ENCODE measurements at places on chromosomes 2 and 18.
A peak's percentile ranks its signal among the peaks of the same experiment; 100 is the strongest.

DNA sequence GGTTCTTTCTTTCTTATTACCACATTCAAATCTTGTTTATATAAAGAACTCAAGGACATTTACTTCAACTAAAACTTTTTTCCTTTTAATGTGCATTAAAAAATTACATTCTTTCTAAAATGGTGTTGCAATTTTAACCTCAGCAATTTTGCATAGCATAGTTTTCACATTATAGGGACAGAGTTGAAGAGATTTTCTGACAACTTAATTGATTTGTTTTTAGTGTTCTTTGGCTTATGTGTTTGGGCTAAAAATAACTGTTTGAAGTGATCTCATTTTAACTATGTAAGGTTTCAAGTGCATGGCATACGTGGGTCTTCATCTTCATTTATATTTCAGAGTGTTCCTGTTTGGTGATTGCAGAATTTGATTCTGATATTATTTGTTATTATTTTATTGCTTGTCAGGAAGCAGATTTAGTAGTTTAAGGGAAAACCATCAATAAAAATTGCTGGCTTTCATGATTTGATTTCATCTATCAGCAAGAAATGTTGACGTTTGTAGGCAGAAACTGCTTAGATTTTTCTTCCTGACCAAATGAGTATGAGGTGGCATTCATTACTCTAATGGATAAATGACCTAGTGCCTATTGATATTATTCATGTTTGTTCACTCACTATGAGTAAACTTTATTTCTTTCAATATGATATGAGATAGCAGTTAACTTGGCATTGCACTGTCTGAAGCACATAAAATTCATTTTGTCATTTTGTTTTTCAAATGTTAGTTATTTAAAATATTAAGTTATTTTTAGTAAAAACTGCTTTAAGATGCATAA is 398.4 kb downstream of the NUP35 start:
- DNase-seq: no peak

DNA sequence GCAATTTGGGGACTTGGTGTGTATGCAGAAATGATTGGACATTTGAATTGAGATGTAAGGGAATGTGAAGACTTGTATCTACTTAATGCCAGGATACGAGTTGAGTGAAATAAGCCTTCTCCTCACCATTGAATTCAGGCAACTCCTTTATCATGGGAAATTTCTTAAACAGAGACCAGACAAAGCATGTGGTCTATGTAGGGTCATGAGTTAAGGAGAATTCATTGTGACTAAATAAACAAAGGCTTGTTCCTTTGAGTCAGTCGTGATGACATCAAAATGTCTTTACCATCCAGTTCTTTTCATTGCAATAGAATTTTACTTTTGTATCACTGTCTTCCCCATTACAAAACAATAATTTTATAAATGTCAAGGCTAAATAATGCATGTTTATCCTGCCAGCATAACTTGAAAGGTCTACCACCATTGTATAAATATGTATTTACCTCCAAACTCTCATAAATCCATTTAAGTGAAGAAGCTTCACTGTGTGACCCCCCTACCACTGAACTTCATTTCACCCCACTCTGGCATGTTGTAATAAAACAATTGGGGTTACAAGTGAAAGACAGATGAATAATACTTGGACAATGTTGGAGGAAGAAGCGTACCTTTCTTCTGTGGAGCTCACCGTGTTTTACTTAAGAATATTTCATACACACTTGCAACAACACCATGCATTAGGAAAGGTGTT is 149.4 kb downstream of the EPHA4 start:
- no peak for DNase-seq

DNA sequence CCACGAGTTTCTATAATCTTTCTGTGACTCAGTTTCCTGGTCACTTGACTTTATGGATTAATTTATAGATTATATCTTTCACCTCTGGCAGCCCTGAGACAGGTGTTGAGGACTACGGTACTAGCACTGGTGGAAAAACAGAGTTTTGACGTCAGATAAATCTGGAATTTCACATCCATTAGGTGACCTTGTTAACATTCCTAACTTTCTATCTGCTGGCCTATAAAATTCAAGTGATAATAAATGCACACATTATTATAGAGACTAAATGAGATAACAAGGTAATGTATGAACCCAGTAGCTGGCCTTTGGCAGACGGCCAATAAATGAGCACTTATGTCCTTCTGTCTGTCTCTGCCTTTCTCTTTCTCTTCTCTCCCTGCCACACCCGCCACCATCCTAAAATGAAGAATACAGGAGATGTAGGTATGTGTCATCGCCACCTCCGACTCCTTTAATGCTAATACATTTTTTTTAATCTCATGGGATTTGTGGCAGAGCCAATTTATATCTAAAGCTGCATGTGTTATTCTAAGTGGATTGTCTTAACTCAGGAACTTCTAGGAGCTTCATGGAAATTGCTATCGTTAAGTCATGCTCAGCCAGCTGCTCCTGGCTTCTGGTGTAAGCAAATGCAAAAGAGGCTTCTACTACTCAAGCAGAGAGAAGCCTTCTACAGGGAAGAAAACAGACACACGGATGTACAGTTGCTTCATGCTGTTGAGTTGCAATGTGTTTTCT is 2.3 kb downstream of the TM4SF20 start:
- DNase-seq: no peak

GRCh38 chr2:19171409-19171808 is 187.0 kb downstream of the OSR1 start:
- DNase-seq: no peak

DNA sequence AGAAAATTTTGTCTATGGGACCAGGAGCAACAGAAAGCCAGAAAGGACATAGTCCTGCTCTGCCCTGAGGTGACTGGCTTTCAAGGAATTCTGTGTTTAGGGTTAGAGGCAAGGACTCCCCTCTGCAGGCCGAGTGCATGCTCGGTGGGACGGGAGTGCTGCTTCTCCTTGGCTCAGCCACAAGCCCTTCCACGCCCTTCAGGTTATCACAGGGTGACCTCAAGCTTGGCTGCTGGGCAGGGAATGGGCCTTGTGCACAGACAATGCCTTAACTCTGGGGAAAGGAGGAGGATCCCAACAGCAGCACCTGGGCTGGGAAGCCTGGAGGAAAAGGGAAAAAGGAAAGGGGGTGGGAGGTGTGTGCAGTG is 32.8 kb downstream of the FAM178B start:
- DNase-seq: no peak

DNA sequence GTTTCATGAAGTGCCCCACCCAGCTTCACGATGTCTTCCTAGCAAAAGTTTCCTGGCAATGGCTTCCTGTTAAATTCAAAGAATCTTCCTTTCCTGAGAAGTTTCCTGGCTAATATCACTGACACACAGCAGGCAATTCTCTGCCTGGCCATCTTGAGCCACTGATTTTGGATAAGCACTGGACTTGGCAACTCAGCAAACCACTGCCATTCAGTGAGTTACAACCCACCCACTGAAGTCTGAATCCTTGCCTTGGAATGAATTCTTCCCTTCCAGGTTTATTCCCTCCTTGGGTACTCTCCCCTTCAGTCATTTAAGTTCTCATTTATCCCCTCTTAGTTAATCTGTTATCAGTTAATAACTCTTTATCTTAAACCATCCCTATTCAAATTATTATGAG is 426.0 kb downstream of the MBD2 start:
- no peak for DNase-seq

- DNase-seq: peak; percentile 14
Observed at GRCh38 chr18:48827291-48828193, 123.2 kb downstream of the SMAD7 start.

GRCh38 chr2:10846110-10846861 is 33.7 kb upstream of the PDIA6 start:
- no peak for DNase-seq

DNA sequence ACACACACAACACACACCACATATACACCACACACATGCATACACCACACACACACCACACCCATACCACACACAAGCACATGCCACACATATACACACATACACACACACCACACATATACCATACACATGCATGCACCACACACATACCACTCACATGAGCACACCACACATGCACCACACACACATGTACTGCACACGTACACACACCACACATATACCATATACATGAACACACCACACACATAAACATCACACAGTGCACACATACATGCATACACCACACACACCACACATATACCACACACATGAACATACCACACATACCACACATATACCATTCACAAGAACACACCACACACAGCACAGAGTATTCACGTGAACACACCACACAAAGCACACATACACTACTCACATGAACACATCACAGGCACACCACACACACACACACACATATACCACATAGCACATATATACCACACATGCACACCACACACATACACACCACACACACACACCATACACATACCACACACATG is 219.9 kb upstream of the RAB6C start:
- no peak for DNase-seq

DNA sequence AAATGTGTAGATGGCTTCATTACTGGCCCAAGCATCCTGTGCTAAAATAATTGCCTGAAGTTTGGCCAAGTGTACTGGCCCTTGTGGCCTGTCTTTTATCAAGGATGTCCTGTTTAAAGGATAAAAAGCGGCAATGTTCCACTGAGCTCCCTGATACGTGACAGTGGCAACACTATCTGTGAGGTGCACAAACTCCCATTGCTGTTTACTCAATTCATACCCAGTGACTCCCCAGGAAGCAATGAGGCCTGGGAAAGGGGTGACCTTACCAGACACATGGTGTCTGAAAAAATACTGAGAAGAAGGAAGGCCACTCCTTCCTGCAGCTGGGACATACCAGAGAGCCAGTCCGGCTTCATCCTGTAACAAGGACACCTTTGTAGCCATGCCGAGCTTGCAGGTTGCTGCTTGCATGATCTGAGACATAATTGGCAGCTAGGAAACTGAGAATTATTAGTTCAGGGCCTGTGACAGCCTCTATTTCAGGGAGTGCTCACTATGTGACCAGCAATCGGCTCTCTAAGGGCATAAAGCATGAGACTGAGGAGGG is 198.5 kb upstream of the LRATD1 start:
- DNase-seq: no peak

DNA sequence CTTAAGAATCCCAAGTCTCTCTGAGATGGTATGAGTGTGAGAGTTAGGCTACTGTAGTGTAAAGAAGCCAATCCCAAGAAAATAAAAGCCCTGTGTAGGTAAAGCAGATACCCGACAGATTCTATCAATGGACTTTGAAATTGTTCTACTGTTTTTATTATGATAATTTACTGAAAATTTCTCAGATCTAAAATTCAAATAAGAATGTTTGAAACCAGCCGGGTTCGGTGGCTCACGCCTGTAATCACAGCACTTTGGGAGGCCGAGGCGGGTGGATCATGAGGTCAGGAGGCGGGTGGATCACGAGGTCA is 208.3 kb upstream of the SPRED2 start:
- DNase-seq: no peak

GRCh38 chr18:35409911-35410310 is 32.8 kb upstream of the ZNF396 start:
- no peak for DNase-seq

DNA sequence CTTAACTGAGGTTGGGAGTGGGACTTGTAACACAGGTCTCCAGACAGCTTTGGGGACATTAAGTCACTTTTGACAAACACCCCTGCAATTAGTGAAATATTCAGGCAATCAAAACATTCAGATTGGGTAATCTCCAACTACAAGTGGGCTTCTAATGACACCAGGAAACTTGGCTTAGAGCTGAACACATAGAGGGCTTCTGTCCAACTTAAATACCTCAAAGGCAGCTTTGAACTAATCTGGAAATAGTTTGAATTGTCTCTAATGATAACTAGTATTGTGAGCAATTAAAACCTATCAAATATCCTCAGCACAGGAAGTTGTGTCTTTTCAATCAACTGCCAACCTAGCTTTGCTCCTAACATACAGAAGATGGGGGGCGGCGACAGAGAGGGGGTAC is 5.1 kb upstream of the ASPRV1 start:
- DNase-seq: no peak

GRCh38 chr18:29664278-29665036 is 1378.1 kb downstream of the DSC3 start:
- DNase-seq: no peak

- DNase-seq: no peak
Observed at GRCh38 chr2:29015701-29016470, 34.8 kb downstream of the TOGARAM2 start.

DNA sequence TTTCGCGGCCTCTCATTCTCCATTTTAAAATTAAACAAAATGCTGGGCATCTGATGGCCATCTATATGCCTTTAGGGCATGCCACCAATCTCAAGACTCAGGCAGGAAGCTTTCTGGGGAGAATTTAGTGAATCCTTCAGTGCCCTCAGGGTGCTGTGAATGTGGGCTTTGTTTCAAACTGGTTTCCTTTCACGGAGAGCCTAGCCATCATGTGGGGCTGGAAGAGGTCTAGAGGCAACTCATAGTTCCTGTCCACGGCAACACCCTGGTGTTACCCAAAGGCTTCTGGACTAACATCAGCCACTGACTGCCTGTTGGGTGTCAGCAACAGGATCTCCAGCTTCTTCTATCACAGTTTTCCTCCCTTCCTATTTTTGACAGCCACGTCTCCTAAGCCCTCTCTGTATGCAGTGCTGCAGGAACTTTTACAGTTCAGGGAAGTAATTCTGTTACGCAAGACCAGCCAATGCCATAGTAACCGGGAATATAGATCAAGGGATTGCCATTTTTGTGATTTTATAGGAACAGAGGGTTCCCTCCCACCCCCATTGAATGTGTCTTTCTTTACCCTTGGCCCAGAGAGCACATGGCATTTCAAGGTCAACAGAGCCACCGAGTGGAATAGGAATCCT is 7.9 kb upstream of the WDR33 start:
- no peak for DNase-seq

DNA sequence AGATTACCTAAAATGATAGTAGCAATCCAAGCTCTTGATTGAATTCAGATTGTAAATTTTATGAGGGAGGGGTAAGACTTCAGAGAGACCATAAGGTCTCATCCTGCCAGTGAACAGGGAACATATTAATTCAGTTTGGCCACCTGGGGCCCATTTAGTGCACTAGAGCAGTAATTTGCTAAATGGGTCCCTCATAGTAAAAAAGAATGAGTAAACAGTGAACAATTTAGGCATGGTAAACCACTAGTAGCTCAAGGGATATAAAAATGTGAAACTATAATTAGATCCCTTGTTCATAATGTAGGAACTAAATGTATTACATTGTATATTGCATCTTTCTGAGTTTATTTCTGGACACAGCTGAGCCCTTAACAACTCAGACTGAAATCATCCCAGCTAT is 4.9 kb upstream of the PHLPP1 start:
- DNase-seq: no peak

GRCh38 chr2:172113617-172114016 is 10.9 kb upstream of the DLX2 start:
- no peak for DNase-seq
